ENCODE measurements at places on chromosomes 7 and 10.

GRCh38 chr10:124721330-124722045 lies 22.7 kb downstream of the FAM53B start:
- DNase-seq, result peak; percentile 24

GRCh38 chr7:99791021-99791420 lies 7.0 kb upstream of the CYP3A4 start:
- no peak for DNase-seq

- no peak for DNase-seq
These were observed 14.7 kb downstream of the FGF8 start for GRCh38 chr10:101761226-101761625.

DNA sequence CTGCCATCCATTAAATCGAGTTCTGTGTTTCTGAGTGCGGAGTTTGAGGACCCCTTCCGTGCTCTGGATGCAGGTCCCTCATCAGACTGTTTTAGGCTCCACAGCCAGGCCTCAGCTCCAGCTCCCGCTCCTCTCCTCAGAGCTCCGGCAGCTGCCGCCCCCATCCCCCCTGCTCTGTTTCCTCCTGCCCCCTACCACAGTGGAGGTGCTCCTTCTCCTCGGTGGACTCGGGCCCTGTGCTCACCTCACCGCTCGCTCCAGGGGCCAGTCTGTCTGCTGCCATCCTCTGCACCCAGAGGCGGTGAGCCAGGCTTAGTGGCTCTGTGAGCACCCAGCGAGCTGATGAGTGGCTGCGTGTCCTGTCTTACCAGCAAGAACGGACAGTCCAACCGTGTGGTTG lies 21.4 kb upstream of the PRKAR1B start:
- DNase-seq, result no peak

DNA sequence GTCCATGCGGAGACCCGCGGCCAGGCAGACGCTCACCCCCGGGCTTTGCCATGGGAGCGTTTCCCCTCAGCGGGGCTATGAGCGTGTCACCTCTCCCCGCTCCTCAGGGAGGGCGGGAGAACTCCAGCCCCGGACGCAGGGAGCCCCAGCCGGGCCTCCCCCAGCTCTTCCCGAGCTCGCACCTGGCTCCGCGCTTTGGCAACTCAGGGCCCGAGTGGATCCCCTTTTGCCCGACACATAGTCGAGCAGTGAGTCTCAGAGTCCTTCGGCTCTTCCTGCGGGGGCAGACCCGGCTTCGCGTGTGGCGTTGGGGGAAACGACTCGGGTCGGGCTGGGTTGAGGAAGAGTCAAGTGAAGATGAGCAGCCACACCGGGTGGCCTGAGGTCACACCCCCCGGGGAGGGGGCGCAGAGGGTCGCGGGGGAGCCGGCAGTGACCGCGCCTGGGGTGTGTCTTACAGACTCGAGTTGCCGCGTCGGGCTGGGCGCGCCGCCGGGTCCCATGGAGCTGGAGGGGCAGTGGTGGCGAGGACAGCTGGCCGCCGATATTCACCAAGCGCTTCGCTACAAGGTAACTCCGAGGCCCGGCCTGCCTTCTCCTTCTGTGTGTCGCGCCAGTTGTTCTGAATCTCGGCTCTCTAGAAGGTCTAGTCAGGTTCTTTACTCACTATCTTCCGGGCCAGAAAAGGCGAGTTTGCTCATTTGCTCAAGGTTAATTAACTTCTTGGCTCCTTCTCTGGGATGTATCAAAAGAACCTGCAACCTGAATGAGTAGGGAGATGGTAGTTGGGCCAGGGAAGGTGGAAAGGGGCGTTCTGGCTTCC lies 721 bp downstream of the CCNJ start:
- peak; percentile 29 for DNase-seq

DNA sequence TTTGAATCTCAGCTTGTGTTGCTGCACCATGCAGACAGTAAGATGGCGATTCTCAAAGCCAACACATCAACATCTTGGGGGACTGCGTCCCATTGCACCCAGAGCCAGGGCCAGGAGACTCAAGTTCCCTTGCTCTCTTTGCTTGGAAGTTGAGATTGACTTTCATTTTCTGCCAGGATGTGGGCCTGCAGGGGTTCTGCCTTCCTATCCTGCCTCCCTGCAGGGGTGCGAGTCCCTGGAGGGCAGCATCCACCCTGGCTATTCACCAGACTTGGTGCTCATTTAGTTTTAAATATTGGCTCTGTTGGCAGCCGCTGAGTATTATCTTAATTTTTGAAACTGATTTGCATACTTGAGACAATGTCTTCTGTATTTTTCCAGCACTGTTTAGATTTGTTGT lies 451.5 kb downstream of the GLRX3 start:
- DNase-seq, result no peak

GRCh38 chr7:56115852-56116538 lies at the start of gene NUPR2:
NUPR2 (minus strand) TSS chr7:56116417; CDS start chr7:56116314, 103 bp downstream.
- DNase-seq, result no peak

DNA sequence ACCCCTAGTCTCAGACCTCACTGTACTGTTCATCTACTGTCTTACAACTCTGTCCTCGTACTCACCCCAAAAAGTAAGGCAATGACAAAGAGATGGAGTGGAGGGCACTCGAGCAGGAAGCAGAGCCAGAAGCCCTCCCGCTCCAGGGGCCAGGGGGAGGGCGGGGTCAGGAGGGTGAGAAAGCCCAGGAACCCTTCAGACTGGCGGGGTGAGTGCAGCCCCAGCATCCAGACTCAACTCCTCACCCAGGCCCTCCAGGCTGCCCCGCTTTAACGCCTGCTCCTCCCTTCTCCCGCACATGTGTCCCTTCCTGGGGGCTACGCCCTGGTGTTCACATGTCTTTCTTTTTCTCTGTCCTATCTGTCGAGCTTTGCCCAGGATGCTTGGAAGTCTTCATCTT lies 66.1 kb downstream of the CALML3 start:
- no peak for DNase-seq

DNA sequence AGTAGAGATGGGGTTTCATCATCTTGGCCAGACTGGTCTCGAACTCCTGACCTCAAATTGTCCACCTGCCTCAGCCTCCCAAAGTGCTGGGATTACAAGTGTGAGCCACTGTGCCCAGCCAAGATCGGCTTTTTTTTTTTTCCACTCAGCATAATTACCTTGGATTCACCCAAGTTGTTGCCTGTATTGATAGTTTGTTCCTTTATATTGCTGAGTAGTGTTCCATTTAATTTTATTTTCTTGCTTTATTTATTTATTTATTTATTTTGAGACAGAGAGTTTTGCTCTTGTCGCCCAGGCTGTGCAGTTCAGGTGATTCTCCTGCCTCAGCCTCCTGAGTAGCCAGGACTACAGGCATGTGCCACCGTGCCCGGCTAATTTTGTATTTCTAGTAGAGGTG lies 21.3 kb downstream of the KMT2E start:
- no peak for DNase-seq

- no peak for DNase-seq
These were observed 155.0 kb downstream of the STK31 start for GRCh38 chr7:23864973-23865372.

- DNase-seq, result no peak
These were observed 168.3 kb downstream of the PRKAG2 start for GRCh38 chr7:151708610-151709009.

DNA sequence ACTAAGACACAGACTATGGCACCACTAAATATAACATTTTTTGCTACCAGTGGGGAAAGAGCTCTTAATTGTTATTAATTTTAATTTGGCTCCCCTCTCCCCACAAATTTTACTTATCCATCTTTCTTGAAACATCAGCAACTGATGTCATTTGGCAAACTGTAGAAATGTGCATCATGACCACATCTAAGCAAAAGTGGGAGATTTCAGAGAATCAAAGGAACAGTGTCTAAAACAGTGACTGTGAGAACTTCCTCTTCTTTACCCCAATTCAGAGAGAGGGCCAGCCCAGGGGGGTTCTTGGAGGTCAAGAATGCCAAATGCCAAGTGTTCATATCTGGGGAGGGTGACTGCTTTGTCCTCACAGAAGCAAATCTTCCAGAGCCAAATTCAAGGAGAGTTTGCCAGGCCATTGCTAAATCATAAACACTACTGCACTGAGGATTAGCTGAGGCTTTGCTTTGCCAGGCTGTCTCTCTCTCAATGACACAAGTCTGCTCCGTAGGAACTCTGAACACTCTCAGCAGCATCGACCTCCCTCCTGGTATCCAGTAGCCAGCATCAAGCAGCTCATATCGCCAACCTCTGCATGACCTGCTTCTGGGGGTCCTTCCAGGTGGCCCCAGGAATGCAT lies 65.6 kb downstream of the ITIH5 start:
- DNase-seq, result no peak

- peak; percentile 23 for DNase-seq
These were observed 6.2 kb downstream of the C10orf105 start for GRCh38 chr10:71713135-71714030.

- DNase-seq, result no peak
These were observed 53.9 kb downstream of the CUBN start for GRCh38 chr10:17075533-17076359.

GRCh38 chr7:131508754-131509486 lies 47.5 kb downstream of the PODXL start:
- DNase-seq, result no peak

- DNase-seq, result no peak
These were observed 8.5 kb downstream of the AHR start for GRCh38 chr7:17307000-17307399.

DNA sequence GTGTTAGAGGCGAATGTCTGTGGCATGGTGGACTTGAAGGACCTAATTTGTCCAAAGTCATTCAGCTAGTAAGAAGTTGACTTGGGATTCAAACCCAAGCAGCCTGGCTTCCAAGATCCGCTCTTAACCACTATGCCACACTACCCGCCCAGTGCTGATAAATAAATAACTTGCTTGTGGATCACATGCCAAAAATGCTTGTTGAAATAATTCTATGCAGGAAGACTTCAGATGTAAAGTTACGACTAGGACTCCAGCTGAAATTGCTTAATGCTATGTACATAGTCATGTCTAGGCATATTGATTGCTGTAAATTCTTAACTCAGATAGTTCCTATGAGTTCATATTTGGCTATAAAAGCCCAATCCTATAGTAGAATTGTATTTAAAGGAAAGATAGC lies 76.0 kb downstream of the PLXDC2 start:
- no peak for DNase-seq

- DNase-seq, result no peak
These were observed 9.9 kb upstream of the FAM180A start for GRCh38 chr7:135758531-135758932.

DNA sequence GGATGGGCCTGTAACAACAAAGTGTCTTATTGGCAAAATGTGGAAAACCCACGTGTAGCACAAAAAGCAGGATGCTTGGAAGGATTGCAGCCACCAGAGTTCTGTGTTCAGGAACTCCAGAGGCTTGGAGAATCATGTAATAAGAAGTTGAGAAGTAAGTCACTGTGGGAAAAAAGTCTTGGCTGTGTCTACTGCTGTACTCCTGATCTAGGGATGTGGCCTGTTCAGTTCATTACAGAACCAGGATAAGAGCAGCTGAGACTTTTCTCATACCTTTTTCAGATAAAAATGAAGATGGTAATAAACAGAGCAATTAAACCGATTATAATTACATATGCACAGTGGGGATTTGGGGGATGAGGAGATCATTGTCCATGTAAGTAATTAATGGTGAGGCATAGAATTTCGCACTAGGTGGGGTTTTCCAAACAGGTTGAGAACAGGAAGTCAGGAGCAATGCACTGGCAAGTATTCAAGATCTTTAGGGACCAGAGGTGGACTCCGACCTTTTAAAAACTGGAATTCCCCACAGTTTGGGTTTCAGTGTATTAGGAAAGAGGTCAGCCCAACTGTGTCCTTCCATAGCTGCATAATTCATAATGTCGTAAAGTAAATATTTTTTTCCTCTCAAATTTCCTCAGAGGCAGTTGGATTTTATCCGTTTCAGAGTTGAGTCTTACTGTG lies 281.7 kb downstream of the FRMD4A start:
- DNase-seq, result no peak

GRCh38 chr10:103845972-103846371 lies 9.4 kb downstream of the SH3PXD2A start:
- peak; percentile 52 for DNase-seq

DNA sequence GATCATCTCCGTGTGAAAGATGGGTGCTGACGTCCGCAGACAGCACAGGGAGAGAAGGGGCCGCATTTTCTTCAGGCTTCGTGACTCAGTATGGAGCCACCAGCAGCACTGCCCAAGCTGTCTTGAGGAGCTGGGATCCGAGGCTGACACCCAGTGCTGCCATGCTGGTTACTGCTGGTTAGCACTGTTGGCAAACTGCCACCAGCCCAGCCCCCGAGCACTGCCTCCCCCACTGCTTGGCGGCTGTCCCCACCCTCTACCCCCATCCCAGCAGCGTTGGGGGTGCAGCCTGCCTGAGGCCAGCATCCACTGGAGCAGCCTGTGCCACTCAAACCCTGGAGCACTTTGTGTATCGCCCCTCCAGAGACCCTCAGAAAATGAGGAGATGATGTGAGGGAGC lies 35.8 kb upstream of the EN2 start:
- no peak for DNase-seq

- DNase-seq, result no peak
These were observed 3.5 kb downstream of the SUN1 start for GRCh38 chr7:835485-836401.

- DNase-seq, result no peak
These were observed 184.7 kb downstream of the CHCHD3 start for GRCh38 chr7:132897093-132897687.

DNA sequence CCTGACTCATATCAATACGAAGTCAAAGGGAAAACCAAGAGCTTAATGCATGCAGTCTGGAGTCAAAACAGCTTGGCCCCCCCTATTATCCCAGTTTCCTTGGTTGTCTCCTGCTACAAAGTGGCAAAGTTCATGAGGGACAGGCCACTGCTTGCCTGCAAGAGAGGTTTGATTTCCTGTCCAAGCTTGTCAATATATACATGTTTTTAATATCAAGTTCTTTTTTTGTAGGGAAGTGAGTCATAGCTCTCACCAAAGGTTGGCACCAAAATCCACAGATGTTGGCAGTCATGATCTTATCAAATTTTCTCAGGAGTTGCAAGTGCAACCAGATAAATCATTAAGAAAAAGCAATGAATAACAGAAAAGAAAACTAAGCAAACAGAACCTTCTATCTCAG lies 176.8 kb downstream of the COBL start:
- DNase-seq, result no peak

DNA sequence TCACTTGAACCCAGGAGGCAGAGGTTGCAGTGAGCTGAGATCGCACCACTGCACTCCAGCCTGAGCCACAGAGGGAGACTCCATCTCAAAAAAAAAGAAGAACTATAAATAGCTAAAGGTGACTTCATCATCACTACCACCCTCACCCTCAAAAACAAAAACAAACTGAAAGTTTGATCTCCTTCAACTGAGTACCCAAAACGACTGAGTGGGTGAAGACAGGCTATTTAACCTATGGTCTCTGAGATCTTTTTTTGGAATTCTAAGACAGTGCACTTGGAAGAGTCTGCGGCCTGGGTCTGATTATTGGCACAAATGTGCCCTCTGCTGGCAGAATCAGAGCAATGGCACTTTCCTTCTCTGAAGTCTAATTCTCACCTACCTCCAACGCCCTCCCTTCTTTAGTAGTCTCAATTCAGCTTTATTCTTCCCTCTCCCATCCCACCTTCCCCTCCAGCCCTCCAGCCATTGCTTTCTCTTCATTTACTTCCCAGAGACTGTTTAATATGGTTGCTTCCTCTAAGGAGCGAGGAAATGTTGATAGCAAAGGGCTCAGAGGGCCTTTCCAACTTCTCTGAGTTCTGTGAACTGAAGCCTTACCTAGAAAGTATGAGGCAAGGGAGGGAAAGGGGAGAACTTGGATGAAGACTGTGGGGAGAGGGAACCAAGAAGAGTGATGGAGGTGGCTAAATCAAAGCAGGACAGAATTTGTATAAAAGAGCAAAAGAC lies 2.9 kb upstream of the MYOZ1 start:
- DNase-seq, result peak; percentile 59

- DNase-seq, result no peak
These were observed 71.5 kb downstream of the CUBN start for GRCh38 chr10:17058093-17058492.

Data from CD4-positive, alpha-beta T cell treated with Interleukin-6 at 100 ng/mL for 8 hours (primary cell).